GM12891 (cell line): ENCODE measurements at places on chromosomes 7 and 10.

DNA sequence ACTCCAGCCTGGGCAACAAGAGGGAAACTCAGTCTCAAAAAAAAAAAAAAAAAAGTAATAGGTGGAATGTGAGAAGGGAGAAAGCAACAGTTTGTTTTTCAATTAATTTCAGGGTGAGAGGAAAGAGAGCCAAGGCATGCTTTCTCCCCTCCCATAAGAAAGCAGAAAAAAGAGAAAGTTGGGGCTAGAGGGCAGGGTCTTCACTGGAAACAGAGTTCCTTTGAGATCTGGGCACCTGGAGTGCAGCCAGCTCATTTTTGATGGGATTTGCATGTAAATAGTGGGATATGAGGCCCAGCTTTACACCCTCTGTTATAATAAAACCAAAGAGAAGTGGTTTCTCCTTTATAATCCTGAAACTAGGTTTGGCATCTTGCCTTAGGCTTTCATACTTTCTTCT, 13.8 kb upstream of the STOX1 start:
- DNase-seq, result no peak

GRCh38 chr10:129741280-129741977, 222.6 kb downstream of the EBF3 start:
- no peak for DNase-seq

DNA sequence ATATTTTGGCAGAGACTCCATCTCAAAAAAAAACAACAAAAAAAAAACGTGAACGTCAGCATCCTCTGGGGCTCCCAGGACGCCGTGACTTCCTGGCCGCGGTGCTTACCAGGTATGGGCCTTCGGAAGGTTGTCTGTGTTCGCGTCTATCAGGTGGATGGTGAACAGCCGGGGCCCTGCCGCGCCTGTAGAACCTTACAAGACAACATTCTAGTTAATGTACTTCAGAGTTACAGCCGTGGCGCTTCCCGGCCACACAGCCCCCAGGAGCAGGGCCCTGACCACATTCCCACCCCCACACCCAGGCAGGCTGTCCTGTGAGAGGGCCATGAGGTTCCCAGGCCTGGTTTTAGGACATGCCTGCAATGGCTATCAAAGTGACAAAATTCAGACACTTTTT, 111.0 kb downstream of the SMURF1 start:
- no peak for DNase-seq

GRCh38 chr7:157000741-157001653, 9.5 kb downstream of the MNX1 start:
- no peak for DNase-seq

- DNase-seq, result no peak
These were observed 40.5 kb upstream of the COMTD1 start for GRCh38 chr10:75276069-75276872.

DNA sequence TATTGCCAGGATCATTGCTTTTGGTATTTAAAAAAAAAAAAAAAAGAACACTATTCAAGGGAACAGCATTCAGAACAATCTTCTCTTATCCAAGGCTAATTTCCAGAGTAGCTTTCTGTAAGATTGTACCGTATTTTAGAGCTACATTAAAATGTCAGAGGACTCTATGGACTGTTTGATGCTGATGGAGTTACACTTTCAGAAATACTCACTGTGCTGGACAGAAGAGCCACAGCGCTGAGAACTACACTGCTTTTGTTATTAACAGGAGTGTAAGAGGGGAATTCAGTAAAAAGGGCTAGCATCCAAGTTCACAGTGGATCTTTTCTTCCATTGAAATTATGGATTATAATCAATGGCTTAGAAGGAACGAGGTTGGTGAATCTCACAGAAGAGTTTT, 247.7 kb downstream of the AHR start:
- DNase-seq, result no peak

GRCh38 chr7:127189074-127189473, 63.7 kb downstream of the GRM8 start:
- no peak for DNase-seq

GRCh38 chr7:138400400-138400886, 59.6 kb upstream of the TRIM24 start:
- no peak for DNase-seq

- DNase-seq, result no peak
These were observed 649.2 kb upstream of the C7orf33 start for GRCh38 chr7:147941381-147941780.
